Gastroesophageal sphincter (tissue), 4 donors: ENCODE measurements at places on chromosomes 11 and 22. TPM values are rescaled to one million over a fixed set of nuclear protein-coding genes. Genes with fewer than 3 reads are reported as not detected.
A peak's percentile ranks its signal among the peaks of the same experiment; 100 is the strongest.

DNA sequence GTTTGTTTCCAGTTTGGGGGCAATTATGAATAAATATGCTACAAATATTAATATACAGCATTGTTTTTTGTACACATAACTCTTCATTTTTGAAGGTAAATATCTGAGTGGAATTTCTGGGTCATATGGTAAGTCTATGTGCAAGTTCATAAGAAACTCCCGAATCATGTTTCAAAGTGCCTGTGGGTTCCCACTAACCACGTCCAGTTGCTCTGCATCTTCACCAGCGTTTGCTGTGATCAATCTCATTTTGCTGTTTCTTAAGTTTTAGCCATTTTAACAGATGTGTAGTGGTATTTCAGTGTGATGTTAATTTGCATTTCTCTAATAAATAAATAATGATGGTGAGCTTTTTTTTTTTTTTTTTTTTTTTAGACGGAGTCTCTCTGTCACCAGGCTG is 14.2 kb upstream of the CSRP3 start:
- ATAC-seq = no peak

GRCh38 chr22:19668748-19669147 is 45.6 kb upstream of the SEPTIN5 start:
- ATAC-seq = no peak

GRCh38 chr11:78171951-78172350 is 16.5 kb downstream of the KCTD21 start:
- no peak for ATAC-seq

DNA sequence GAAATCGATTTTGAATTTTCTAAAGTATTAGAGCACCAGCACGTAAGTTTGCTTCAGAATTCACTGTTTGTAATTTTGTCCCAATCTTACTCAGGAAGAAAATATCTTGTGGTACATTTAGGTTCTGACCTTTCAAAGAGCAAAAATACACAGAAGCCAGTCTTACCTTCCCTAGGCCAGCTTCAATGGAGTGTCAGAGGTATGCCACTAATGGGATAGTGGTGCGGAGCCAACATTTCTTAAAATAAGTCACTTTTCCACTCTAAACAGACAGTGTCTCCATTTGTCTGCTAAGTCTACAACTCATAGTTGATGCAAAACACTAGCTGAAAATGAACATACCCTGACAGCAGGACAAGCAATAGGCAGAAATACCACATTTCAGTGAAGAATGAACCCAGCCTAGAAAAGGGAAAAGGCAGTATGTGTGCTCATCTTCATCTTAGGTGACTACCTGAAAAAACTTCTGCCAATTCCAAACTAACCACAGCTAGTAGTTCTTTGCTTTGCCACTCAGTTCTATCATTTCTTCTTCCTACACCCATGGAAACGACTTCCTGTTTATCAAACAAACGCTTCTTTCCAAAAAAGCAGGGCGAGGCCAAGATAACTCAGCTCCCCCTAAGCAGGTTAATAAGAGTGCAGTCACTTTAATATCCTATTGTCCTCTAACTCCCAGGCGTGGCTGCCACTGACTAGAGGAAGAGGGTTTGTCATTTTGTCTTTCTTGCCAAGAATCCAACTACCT is 94.0 kb upstream of the APOA1 start:
- peak; percentile 39 for ATAC-seq

GRCh38 chr11:62542750-62543567 is 3.6 kb downstream of the AHNAK start:
- peak; percentile 51 for ATAC-seq

GRCh38 chr22:33049119-33049729 is 9.0 kb downstream of the SYN3 start:
- ATAC-seq = peak; percentile 80

- no peak for ATAC-seq
Observed at GRCh38 chr22:38649841-38650522, 6.2 kb downstream of the FAM227A start.

- ATAC-seq = no peak
Observed at GRCh38 chr11:46071091-46071490, 50.2 kb downstream of the PHF21A start.

GRCh38 chr22:22226448-22227187 is 18.0 kb upstream of the VPREB1 start:
- no peak for ATAC-seq

GRCh38 chr22:19961201-19961580 is 19.6 kb upstream of the TXNRD2 start:
- no peak for ATAC-seq

DNA sequence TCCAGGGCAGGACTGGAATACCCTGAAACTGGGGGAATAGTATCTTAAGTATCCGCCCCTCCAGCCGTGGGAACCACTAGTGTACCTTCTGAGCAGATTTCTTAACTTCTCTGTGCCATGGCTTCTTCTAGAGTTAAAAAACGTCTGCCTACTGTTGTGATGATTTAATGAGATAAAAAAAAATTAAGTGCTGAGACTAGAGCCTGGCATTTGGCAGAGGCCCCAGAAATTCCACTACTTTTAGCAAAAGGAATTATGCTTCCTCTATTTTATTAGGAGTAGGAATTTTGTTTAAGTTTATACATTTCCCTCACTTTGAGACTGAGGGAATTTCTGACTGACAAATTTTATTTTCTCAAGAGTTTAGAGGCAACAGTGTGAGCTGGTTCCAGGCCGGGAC is 371.2 kb upstream of the B3GAT1 start:
- peak; percentile 31 for ATAC-seq

The SLC29A2 gene
- total RNA-seq = 0.77 TPM

The GDPD4 gene
- not detected for total RNA-seq

The SCN2B gene
- total RNA-seq = 0.25 TPM
